ENCODE measurements at places on chromosomes 13 and 19.

DNA sequence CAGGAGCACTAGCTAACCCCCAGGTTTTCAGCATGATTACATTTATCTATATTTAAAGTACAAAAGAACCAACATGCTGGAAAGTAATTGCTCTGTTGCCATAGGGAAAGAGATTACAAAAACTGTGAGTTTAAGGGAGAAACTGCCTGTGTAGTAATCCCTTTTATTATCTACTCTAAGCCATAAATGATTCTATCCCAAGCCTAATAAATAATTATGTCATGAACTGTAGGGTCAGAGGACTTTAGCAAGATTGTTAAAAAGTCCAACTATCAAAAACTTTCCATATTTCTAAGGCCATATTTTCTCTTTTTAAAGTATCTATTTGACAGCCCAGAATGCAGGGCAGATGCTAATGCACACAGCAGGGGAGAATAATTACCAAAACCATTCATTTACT is 573.8 kb upstream of the MIR17HG start:
- no peak for DNase-seq

DNA sequence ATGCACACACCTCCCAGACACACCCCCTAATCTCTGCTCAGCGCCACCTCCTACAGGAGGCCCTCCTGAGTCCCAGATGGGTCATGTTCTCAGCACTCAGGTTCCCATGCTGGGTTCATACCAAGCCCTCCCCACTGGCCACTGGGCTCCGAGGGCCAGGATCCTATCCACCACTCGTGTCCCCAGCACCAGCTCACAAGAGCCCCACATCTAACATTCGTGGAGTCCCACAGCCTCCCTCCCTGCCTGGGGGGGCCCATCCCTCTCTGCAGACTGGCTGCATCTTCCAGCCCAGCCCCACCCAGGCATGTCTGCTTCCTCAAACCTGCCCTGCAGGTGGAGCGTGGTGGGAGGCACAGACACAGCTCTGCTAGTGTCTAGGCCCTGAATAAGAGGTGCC is 227.4 kb downstream of the TUBA3C start:
- no peak for DNase-seq

GRCh38 chr19:13959962-13960862 is 7.9 kb downstream of the DCAF15 start:
- peak; percentile 50 for DNase-seq

DNA sequence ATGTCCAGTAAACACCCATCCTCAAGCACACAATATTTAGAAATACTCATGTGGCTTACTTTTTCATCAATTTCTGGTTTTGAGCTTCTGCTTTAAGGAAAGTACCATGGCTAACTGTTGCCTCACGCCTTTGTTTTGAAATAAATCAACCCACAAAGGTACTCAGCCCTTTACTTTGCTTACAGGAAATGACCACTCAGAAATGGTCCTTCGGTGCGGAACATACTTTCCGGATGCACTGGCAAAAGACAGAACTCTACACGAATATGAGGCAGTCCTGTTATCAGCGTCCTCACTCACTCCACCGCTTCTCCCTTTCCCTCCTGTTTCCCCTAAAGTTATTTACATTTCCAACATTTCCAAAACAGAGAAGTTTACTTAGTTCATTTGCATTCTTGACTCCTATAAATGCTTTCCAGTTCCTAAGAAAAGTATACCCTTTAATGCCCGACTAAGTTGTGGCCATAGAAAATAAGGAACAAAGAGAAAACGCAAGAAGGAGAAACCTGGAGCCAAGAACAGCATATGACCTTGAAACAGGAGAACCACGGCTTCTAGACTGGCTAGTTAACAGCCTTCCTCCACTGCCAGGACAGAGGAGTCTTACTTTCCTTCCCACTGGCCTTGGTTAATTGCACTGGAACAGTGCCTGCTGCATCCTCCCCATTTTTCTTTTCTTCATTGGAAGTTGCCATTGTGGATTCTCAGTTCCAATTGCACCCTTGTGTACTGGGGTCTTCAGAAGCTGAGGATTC is 10.6 kb downstream of the FPR2 start:
- no peak for DNase-seq

DNA sequence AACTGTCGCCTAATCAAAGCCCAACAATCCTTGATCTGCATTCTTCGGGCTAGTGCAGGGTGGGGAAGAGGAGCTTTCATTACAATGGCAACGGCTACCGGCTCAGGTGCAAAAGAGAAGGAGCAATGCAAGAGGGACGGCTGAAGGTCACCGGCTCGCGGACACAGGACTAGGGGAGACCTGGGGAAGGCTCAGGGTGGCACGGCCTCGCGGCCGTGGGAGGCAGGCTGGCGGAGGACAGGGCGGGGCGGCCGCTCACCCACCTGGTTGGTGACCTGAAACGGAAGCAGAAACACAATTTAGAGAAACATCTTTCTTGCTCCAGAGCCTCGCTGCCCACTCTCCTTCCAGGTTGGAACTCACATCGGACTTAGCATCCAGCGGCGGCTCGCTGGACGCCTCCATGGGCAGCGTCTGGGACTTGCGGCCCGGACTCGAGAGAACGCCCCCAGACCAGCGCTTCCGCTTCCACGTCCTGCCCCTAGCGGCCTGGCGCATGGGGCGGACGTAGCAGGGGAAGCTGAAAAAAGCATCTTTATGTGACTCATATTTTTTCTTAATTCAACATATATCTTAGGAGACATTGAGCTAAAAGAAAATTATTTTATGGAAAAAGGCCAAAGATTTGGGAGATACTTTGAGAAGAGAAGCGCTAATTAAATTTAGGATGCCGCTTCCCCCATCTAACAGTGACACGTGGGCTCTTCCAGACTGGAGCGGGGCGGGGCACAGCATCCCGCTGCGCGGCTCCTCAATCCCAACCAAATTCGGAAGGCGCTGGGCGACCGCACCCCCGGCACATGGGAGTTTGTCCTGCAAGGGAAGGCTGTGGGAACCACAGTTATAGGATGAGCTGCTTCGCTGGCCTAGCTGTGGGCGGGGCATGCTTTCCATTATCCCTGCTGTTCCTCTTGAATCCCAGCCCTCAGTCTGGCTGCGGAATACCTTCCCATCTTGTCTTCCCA is at the start of gene COMMD6:
Gene COMMD6, minus strand, starts transcription at position 441 of the 965 bp plus-strand sequence. Its CDS starts 36 bp downstream, at position 405.
- peak; percentile 79 for DNase-seq

GRCh38 chr19:3509566-3509989 is 3.5 kb downstream of the FZR1 start:
- DNase-seq, result peak; percentile 68
